ENCODE measurements at places on chromosomes 11 and 22.

- no peak for DNase-seq
These were observed 73.2 kb downstream of the C22orf31 start for GRCh38 chr22:28988457-28988856.

- DNase-seq, result no peak
These were observed 10.7 kb downstream of the SMIM38 start for GRCh38 chr11:69166218-69167115.

GRCh38 chr22:33921525-33922348 lies 1.5 kb upstream of the LARGE1 start:
- DNase-seq, result peak; percentile 90

DNA sequence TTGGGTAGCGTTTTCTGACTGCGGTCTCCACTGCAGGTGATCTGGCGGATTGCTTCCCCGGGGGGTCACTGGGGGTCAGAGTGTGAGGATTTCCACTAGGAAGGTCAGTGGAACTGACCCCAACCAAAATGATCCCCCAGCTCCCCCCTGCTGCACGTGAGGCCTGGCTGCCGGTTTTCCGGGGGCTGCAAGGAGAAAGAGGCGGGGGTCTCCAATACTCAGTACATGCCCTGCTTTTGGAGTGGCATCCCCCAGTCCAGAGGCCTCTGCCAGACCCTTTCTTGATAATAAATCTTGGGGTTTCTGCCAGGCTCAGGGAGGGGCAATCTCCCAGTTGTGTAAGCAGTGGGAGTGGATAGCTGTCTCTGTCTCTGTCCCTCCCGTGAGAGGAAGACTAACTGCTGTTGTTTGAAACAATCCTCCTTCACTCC lies 71.5 kb upstream of the RTL6 start:
- peak; percentile 25 for DNase-seq

GRCh38 chr11:35407041-35407440 lies 12.3 kb downstream of the SLC1A2 start:
- no peak for DNase-seq
